ENCODE measurements at places on chromosomes 4 and X.
A peak's percentile ranks its signal among the peaks of the same experiment; 100 is the strongest.

DNA sequence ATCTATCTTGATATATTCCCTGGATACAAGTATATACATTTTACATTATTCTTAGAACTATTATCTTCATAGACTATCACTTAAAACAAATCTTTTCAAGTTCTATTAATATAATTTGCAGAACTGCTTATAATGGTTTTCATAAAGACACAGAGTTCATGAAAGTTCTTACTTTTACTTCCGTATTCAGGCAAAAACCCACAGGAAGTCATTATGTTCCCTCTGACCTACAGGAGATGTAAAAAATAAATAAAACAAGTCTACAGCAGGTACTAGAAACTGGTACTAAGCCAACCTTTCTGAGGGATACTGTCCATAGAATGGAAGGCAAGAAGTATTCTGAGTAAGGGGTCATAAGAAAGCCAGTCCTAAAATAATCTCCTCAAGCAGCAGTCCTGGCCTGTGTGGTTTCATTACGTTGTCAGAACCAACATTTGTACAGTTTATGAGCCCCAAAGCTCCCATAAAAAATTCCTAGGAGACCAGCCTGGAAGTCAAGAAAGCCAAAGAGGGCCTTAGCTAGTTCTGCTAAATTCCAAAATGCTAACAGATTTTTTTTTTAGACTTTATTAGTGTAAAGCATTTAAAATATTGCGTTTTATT is 68.6 kb downstream of the CAMK2D start:
- DNase-seq: no peak

- no peak for DNase-seq
Measured at GRCh38 chr4:15569746-15570145, 85.4 kb downstream of the FBXL5 start.

- DNase-seq: no peak
Measured at GRCh38 chrX:40209951-40210617, 112.3 kb upstream of the BCOR start.

DNA sequence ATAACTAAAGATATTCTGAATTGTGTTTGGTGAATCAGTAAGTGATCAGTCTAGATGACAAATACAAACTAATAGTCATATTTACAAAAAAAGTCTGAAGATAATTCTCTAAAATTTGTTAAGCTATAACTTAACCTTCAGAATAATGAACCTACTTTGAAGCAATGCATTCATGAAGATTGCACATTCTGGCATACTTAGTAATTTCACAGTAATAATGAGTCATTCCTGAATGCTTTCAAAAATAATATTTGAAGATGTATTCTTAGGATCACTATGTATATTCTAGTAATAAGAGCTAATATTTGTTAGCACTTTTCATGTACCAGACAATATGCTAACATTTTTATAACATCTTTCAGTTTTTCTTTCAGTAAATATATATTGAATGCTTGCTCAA is 756.7 kb upstream of the SLIT2 start:
- DNase-seq: no peak

DNA sequence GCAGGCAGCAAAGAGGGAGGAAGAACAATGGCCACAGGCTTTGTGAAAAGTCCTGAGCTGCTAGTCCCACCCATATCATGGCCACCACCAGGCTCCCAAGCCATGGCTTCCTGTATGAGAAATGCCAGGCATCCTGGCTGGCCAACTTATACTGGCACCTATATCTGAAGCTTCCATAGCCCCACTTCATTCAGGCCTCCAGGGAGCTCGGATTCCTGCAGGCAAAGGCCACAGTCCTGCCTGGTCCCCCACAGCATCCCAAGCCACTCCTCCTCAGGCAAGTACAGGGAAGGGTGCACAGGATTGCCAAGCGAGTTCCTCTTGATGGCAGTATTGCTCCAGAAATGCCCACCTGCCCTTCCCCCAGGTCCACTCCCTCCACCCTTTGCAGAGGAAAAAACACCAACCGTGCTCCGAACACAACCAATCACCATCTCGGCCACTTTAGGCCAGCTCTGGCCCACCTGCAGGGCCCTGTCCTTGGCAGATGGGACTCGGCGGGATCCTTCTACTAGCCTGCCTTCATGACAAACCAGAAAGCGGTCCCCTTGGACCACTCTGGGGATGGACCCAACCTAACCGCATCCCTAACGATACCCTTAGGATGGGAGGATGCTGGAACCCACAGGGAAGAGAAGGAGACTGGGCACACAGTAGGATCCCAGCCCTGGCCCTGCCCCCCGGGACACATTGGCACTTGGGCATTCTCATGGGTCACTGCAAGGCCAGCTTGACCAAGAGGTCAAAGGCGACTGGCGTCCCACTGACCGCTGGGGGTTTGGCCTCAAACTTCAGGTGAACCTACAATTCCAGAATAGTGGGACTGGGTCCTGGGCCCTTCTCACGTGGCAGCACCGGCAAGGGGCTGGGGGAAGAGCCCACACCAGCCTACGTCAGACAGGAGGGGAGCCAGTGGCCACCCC is 220.4 kb upstream of the AGTR2 start:
- no peak for DNase-seq

GRCh38 chr4:166977596-166977995 is 256.7 kb downstream of the SPOCK3 start:
- no peak for DNase-seq

- no peak for DNase-seq
Measured at GRCh38 chr4:129455482-129455881, 359.5 kb downstream of the C4orf33 start.

- peak; percentile 22 for DNase-seq
Measured at GRCh38 chr4:85005865-85006377, 39.4 kb upstream of the WDFY3 start.

GRCh38 chr4:1170156-1170975 is 2.0 kb downstream of the SPON2 start:
- DNase-seq: no peak

GRCh38 chr4:126800575-126801141 is 832.1 kb upstream of the INTU start:
- no peak for DNase-seq

- DNase-seq: no peak
Measured at GRCh38 chrX:35150052-35150451, 207.5 kb downstream of the FAM47B start.

GRCh38 chr4:183757060-183757459 is 98.0 kb downstream of the TRAPPC11 start:
- no peak for DNase-seq

DNA sequence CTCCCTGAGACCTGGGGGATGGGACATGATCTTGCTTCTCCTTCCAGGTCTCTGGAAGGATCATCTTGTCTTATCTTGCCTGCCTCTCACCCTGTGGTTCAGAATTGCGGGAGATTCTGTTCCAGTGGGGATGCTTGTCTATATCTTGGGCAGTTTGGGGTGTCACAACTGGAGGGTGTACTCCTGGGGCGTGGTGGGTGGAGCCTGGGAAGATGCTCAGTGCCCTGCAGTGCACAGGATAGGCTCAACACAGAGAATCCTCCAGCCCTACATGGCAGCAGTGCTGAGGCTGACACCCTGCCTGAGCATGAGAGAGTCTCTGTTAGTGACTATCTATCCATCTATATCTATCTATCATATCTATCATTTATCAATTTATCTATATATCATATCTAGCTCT is 7.7 kb downstream of the P2RY8 start:
- DNase-seq: no peak

GRCh38 chrX:64427787-64428186 is 32.5 kb upstream of the MTMR8 start:
- no peak for DNase-seq

GRCh38 chr4:6408263-6408662 is 64.2 kb downstream of the PPP2R2C start:
- no peak for DNase-seq

- DNase-seq: no peak
Measured at GRCh38 chr4:13455411-13455810, 28.7 kb downstream of the RAB28 start.

Measured in AG09319 (cell line).